ENCODE measurements at places on chromosomes 16 and 17. TPM values are rescaled to one million over a fixed set of nuclear protein-coding genes. Genes with fewer than 3 reads are reported as not detected.

GRCh38 chr17:69093279-69093789 lies 32.6 kb upstream of the ABCA9 start:
- H3K4me3 ChIP-seq, result no peak overlapping the region
- no peak overlapping the region for H3K27ac ChIP-seq
- no peaks in the 10 kb centered on the region for H3K36me3 ChIP-seq

The APOBR gene
- 16.5 TPM for total RNA-seq

The BRCA1 gene
- total RNA-seq, result 9.0 TPM

The MAPT gene
- total RNA-seq, result 1.6 TPM

Measured in Peyer's patch (tissue), 4 donors.